ENCODE measurements at places on chromosomes 7 and 10. TPM values are rescaled to one million over a fixed set of nuclear protein-coding genes. Genes with fewer than 3 reads are reported as not detected.

The TCAF2 gene
- 6.3 TPM for total RNA-seq

The AGAP3 gene
- total RNA-seq = 60.6 TPM

The IQUB gene
- total RNA-seq = 0.81 TPM

The ELAPOR2 gene
- 17.9 TPM for total RNA-seq

Data from aorta (tissue), 5 donors.